Ecto neural progenitor cell (in vitro differentiated cells): ENCODE measurements at places on chromosomes 3 and 15.

GRCh38 chr3:133464573-133464972 is 64.7 kb downstream of the BFSP2 start:
- no peak for DNase-seq

- DNase-seq = no peak
Measured at GRCh38 chr3:78988324-78988723, 779.5 kb downstream of the ROBO1 start.

DNA sequence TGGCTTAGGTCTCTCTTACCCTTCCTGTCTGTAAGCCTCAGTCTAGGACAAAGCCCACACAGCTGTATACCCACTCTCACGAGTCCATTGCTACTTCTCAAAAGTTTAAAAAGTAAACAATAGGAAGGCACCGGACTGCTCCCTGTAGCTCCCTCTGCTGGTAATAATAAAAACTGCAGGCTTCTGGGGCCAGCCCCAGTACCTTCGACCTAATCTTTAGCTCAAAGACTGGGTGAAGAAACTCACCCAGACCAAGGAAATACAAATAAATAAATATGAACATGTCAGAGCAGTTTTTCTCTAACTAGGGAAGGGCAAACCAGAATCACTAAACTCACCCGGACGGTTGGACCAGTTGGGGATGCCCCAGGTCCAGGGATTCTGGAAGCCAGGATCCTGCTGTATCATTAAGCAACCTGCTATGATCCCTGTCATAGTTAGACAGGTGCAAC is 5.0 kb downstream of the FAM219B start:
- peak; percentile 60 for DNase-seq

- no peak for DNase-seq
Measured at GRCh38 chr15:89211678-89212170, 9.7 kb downstream of the RLBP1 start.

DNA sequence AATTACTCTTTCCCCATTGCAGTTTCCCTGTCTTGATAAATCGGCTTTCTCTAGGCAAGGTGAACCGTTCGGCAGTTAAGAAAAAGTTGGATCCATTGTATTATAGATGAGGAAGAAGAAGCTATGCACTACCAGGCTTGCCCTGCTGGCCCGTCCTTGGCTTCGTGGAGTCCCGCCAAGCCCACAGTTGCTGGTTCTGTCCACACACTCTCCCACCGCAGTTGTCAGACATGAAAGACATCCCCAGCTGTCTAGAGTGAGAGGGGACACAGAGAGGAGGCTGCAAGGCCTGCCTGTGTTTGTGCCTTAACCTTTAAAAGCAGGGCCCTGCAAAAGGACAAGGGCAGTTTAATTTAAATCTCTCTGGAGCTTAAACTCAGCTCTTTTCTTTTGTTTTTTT is 47.2 kb upstream of the PLCL2 start:
- no peak for DNase-seq

- DNase-seq = no peak
Measured at GRCh38 chr3:102529452-102529851, 94.6 kb downstream of the ZPLD1 start.

GRCh38 chr3:101950510-101950909 is 101.2 kb downstream of the NFKBIZ start:
- DNase-seq = no peak

- DNase-seq = no peak
Measured at GRCh38 chr3:29642393-29643033, 361.6 kb downstream of the RBMS3 start.

- no peak for DNase-seq
Measured at GRCh38 chr3:186955898-186956696, 25.8 kb downstream of the ST6GAL1 start.

- no peak for DNase-seq
Measured at GRCh38 chr3:195102609-195103467, 168.1 kb downstream of the XXYLT1 start.
